ENCODE measurements at places on chromosomes 2 and 18. TPM values are rescaled to one million over a fixed set of nuclear protein-coding genes. Genes with fewer than 3 reads are reported as not detected.

DNA sequence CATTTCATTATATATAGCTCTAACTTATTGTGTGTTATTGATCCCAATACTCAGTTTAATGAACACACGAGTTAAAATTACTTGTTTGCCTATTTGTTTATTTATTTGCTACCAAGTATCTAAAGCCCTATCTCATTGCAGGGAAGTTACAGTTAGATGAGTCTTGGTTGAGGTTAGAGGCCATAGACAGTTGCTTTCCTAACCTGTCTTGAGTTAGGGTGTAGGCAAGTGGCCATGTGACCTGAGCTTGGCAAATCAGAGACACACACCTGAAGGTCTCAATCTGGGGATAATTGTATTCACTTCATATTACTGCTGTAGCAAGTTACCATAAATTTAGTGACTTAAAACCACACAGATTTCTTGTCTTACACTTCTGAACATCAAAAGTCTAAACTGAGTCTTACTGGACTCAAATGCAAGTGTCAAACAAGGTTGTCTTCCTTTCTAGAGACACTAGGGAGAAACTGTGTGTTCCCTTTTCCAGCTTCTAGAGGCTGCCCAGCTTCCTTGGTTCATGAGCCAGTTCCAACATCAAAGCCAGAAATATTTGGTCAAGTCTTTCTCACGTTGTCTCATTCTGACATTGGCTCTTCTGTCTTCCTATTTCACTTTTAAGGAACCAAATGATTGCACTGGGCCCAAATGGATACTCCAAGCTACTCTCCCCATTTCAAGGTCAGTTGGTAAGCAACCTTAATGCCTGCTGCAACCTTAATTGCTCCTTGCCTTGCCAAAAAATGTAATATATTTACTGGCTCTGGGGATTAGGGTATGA, 39.7 kb downstream of the COL3A1 start:
- H3K4me3 ChIP-seq = no peak overlapping the region
- DNase-seq = no peak
- no peaks in the 10 kb centered on the region for H3K27me3 ChIP-seq
- no peaks in the 10 kb centered on the region for H3K36me3 ChIP-seq

GRCh38 chr2:235501673-235502031, 7.8 kb downstream of the AGAP1 start:
- peaks cover 21% of the 10 kb centered on the region for H3K4me1 ChIP-seq
- no peak overlapping the region for H3K27ac ChIP-seq
- H3K36me3 ChIP-seq = no peaks in the 10 kb centered on the region
- H3K4me3 ChIP-seq = no peak overlapping the region
- no peaks in the 10 kb centered on the region for H3K27me3 ChIP-seq

- no peaks in the 10 kb centered on the region for H3K36me3 ChIP-seq
- no peak overlapping the region for H3K27ac ChIP-seq
- no peak overlapping the region for H3K4me3 ChIP-seq
- no peak for DNase-seq
- H3K27me3 ChIP-seq = no peaks in the 10 kb centered on the region
These were observed 89.5 kb upstream of the LMAN1 start for GRCh38 chr18:59448546-59448945.

GRCh38 chr2:175372704-175373701, 191.5 kb upstream of the ATP5MC3 start:
- H3K27me3 ChIP-seq = peaks cover 5% of the 10 kb centered on the region
- H3K36me3 ChIP-seq = no peaks in the 10 kb centered on the region
- H3K27ac ChIP-seq = no peak overlapping the region
- no peak for DNase-seq

DNA sequence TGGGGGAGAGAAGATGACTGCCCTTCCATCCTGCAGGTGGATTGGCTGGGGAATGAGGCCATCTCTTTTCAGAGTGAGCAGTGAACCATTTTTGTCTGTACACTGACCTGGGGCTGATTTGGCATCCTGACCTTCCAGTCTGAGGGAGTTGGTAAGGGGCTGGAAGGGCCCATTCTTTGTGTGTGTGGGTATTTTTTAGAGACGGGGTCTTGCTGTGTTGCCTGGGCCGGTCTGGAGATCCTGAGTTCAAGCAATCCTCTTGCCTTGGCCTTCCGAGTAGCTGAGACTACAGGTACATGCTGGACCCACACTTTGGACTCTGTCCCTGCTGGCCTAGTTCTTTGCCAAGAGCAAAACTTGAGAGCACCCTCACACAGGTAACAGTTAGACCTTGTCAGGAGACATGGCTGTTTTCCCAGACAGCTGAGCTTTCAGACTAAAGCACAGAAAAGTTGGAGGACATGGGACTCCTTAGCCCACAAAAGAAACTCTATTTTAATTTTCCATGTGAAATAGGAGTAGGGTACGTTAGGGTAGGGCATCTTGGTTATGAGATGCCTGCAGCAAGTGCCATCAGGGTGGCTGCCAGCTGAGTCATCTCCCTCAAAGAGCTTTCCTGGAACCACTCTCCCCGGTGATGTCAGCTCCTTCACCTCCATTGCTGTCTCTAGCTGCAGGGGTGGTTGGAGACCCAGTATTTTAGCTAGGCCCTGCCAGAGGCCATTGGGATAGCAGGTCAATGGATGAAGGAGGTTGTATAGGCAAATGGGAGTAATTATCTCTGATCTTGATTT, 60.7 kb downstream of the DGKD start:
- no peaks in the 10 kb centered on the region for H3K36me3 ChIP-seq
- no peak overlapping the region for H3K27ac ChIP-seq
- H3K27me3 ChIP-seq = no peaks in the 10 kb centered on the region
- no peak overlapping the region for H3K4me3 ChIP-seq
- no peak for DNase-seq

DNA sequence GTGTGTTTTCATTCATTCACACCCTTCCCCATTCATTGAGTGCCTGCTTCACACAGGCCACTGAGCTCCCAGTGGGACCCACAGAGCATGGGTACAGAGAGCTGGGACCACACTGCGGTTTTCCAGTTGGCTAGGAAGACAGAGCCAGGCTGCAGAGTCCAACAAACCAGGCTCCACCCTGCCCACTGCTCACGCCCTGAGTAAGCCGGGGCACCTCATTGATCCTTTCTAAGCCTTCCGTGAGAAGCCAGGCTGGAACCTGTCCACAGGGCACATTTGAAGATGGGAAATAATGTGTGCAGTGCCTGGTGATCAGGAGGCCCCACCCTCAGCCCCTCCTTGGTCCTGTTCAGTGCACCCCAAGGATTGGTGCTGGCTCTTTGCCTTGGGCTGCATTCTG, 13.5 kb downstream of the KCNIP3 start:
- H3K27ac ChIP-seq = no peak overlapping the region
- no peaks in the 10 kb centered on the region for H3K36me3 ChIP-seq
- peaks cover 6% of the 10 kb centered on the region for H3K4me1 ChIP-seq
- H3K27me3 ChIP-seq = no peaks in the 10 kb centered on the region
- H3K4me3 ChIP-seq = no peak overlapping the region

DNA sequence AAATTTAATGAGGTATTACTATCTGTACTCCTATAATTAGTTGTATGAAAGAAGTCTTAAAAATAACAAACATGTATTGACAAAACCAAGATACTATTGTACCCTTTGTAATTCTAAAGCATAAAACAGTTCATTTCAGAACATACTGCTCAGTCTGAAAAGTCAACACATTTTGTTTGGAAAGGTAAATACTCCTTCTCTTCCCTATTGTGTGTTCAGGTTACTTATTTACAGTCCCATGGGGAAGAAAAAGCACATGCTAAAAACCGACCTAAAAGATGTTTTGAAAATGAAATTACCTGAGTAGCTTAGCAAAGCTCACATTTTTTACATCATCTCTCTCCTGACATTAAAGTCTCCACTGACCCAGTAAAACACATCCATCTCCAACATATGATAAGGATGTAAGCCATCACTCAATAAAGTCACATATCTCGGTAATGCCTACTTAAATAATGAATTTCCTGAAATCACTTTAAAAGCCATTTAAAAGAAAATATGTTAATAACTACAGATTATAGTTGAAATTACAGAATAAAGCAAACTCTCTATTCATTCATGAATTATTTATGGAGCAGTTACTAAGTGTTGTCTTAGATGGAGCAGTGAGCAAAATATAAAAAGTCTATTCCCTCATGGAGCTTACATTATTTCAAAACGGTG, 75.6 kb upstream of the FZD5 start:
- no peak for DNase-seq
- no peaks in the 10 kb centered on the region for H3K27me3 ChIP-seq
- H3K36me3 ChIP-seq = no peaks in the 10 kb centered on the region
- H3K4me3 ChIP-seq = no peak overlapping the region

DNA sequence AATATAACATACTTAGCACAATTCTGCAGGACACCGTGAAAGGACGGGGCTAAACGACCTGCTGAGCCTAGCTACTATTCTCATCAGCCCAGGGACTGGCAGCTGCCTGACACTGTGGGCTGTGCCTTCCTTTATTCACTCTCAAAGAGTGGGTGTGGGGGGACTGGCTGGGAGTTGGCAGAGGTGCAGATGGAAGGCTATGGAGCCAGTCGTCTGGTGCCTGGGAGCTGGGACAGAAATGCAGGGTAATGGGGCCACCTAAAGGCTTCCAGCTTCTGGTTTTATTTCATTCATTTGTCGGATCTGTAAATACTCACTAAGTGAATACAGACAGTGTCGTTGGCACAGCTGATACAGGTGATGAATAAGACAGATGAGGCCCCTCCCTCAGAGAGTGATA, 56.0 kb upstream of the NFU1 start:
- H3K27ac ChIP-seq = no peak overlapping the region
- H3K4me1 ChIP-seq = no peaks in the 10 kb centered on the region
- DNase-seq = no peak
- H3K27me3 ChIP-seq = no peaks in the 10 kb centered on the region
- H3K36me3 ChIP-seq = no peaks in the 10 kb centered on the region

GRCh38 chr2:215427585-215427984, 8.3 kb downstream of the FN1 start:
- H3K27me3 ChIP-seq = no peaks in the 10 kb centered on the region
- H3K36me3 ChIP-seq = peaks cover 85% of the 10 kb centered on the region
- no peak for DNase-seq
- peaks cover 34% of the 10 kb centered on the region for H3K4me1 ChIP-seq
- H3K27ac ChIP-seq = no peak overlapping the region
- no peak overlapping the region for H3K4me3 ChIP-seq

DNA sequence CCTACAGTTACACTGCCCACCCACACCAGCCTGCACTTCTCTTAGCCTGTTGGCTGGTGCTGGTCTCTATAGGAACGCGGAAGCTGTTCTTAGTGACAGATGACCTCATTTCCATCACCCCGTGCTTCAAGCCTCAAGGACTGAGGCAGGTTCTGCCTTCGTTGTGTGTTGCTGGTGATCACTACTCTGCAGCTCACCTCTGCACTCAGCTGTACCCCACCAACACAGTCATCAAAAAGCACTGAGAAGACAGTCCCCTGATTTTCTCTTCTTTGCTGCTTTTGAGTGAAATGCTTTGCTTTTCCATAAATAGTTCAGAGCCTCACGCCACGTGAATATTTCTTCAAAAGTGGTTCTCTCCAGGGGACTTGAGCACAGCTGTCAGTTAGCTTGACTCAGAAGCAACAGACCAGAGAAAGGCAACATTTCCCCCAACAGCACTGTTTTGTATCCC, 225.7 kb upstream of the CCDC150 start:
- no peak overlapping the region for H3K4me3 ChIP-seq
- H3K27me3 ChIP-seq = no peaks in the 10 kb centered on the region
- DNase-seq = no peak
- no peaks in the 10 kb centered on the region for H3K36me3 ChIP-seq
- H3K4me1 ChIP-seq = no peaks in the 10 kb centered on the region

GRCh38 chr2:54504866-54505265, 48.7 kb downstream of the SPTBN1 start:
- no peaks in the 10 kb centered on the region for H3K4me1 ChIP-seq
- H3K36me3 ChIP-seq = no peaks in the 10 kb centered on the region
- H3K4me3 ChIP-seq = no peak overlapping the region
- H3K27me3 ChIP-seq = no peaks in the 10 kb centered on the region

- peaks cover 24% of the 10 kb centered on the region for H3K36me3 ChIP-seq
- no peaks in the 10 kb centered on the region for H3K27me3 ChIP-seq
- no peak overlapping the region for H3K4me3 ChIP-seq
- no peak overlapping the region for H3K27ac ChIP-seq
- H3K4me1 ChIP-seq = no peaks in the 10 kb centered on the region
- no peak for DNase-seq
These were observed 34.9 kb upstream of the CCNT2 start for GRCh38 chr2:134883552-134884293.

- no peak overlapping the region for H3K4me3 ChIP-seq
- H3K4me1 ChIP-seq = no peaks in the 10 kb centered on the region
- no peak for DNase-seq
- H3K36me3 ChIP-seq = no peaks in the 10 kb centered on the region
These were observed 897.0 kb downstream of the CPS1 start for GRCh38 chr2:211453311-211453887.

- no peak overlapping the region for H3K4me3 ChIP-seq
- no peak for DNase-seq
- no peak overlapping the region for H3K27ac ChIP-seq
- no peaks in the 10 kb centered on the region for H3K27me3 ChIP-seq
- H3K4me1 ChIP-seq = no peaks in the 10 kb centered on the region
These were observed 508.6 kb downstream of the PARD3B start for GRCh38 chr2:205053827-205054410.

IL18R1 gene
- total RNA-seq = 4.8 TPM

HAAO gene
- 17.4 TPM for total RNA-seq

DSEL gene
- 4.8 TPM for total RNA-seq

STPG4 gene
- 0.25 TPM for total RNA-seq

SCRN3 gene
- 13.2 TPM for total RNA-seq

SCN7A gene
- 0.05 TPM for total RNA-seq

TRIM43 gene
- not detected for total RNA-seq

MAP2 gene
- 0.70 TPM for total RNA-seq

POTEF gene
- not detected for total RNA-seq

GKN1 gene
- total RNA-seq = not detected

TFCP2L1 gene
- total RNA-seq = 0.67 TPM

MPHOSPH10 gene
- 8.7 TPM for total RNA-seq
